Psoas muscle (tissue), 8 donors: ENCODE measurements at places on chromosomes 2 and 18. TPM values are rescaled to one million over a fixed set of nuclear protein-coding genes. Genes with fewer than 3 reads are reported as not detected.

OTOS gene
- not detected for total RNA-seq

DNA sequence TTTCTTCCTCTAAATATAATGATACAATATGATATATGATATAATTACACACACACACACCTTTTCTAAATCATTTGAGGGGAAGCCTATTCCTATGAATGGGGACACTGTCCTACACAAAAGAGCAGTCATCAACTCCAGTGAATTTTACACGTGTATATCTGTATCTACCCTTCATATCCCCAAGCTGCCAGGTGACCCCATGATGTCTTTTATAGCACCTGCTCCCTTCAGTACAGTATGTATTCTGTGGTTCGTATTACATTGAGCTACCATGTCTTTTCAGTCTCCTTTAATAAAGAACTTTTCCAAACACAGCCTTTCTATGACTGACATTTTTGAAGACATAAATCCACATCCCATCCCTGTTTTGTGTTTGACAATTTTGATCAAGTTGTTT lies 19.0 kb downstream of the TBC1D8 start:
- no peak overlapping the region for H3K4me3 ChIP-seq
- no peaks in the 10 kb centered on the region for H3K36me3 ChIP-seq
- H3K4me1 ChIP-seq, result peaks cover 37% of the 10 kb centered on the region
- H3K27me3 ChIP-seq, result no peaks in the 10 kb centered on the region
- peak overlapping the region; percentile 60 for H3K27ac ChIP-seq

- no peaks in the 10 kb centered on the region for H3K4me1 ChIP-seq
- no peaks in the 10 kb centered on the region for H3K27me3 ChIP-seq
- H3K36me3 ChIP-seq, result no peaks in the 10 kb centered on the region
- no peak overlapping the region for H3K27ac ChIP-seq
- no peak for DNase-seq
Observed at GRCh38 chr2:1521191-1521877, 108.1 kb downstream of the TPO start.

DNA sequence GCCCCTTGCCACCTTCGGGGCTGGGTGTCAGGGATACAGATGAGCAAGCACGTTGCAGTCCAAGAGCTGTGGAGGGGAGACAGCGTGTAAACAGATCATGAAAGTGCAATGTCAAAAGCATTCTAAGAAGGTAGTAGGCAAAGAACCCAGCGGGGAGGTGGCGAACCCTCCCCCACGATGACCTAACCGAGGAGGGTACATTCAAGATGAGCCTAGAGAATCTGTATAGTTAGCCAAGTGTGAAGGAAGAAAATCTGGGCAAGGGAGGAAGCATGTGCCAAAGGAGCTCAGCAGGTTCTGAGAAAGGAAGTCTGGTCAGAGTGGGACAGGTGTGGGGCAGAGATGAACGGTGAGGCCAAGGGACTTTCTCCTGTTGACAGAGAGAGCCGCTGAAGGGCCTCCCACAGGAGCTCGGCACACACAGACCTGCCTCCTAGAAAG lies 106.9 kb downstream of the SP3 start:
- H3K4me3 ChIP-seq, result no peak overlapping the region
- H3K36me3 ChIP-seq, result no peaks in the 10 kb centered on the region
- H3K27ac ChIP-seq, result no peak overlapping the region
- H3K27me3 ChIP-seq, result no peaks in the 10 kb centered on the region
- H3K4me1 ChIP-seq, result peaks cover 10% of the 10 kb centered on the region

DNA sequence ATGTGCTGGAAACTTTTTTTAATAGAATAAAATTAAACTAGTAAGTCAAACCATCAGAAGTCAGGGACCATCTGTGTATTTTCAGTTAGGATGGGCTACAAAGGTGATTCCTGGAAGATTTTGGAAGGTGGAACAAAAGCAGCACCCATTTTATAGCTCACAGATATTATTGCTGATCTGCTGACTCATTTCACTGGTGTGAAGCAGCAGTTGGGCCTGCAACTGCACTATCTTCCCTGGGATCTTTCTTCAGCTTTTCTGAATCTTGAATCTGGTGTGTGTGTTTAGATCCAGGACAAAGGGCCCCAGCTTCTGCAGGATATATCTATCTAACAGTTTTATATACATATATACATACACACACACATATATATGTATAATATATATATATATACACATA lies 35.6 kb upstream of the BCL11A start:
- no peaks in the 10 kb centered on the region for H3K36me3 ChIP-seq
- H3K27me3 ChIP-seq, result no peaks in the 10 kb centered on the region
- no peak overlapping the region for H3K27ac ChIP-seq
- no peak for DNase-seq
- H3K4me1 ChIP-seq, result no peaks in the 10 kb centered on the region

NOL4 gene
- not detected for total RNA-seq

DES gene
- 13,048 TPM for total RNA-seq

DNA sequence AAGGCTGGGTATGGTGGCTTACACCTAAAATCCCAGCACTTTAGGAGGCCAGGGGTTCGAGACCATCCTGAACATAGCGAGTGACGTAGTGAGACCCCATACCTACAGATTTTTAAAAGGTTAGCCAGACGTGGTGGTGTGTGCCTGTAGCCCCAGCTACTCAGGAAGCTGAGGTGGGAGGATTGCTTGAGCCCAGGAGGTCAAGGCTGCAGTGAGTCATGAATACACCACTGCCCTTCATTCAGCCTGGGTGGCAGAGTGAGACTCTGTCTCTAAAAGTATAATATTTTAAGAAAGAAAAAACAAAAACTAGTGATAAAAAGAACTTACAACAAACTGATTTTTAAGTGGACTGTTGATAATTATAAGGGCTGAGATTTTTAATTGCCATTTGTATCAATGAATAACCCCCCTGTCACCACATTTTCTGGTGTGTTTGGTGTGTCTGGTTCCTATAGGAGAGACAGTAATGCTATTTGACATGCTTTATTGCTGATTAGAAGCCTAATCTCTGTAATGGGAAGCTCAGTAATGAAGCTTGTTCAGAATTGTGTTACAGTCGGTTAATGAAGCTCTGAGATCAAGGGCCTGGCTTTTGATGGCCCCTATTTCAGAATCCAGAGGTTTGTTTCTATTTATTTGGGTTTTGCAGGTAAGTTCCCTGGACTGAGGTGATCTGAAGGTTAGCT lies 147.0 kb downstream of the NEDD4L start:
- H3K4me1 ChIP-seq, result peaks cover 14% of the 10 kb centered on the region
- no peak overlapping the region for H3K4me3 ChIP-seq
- H3K36me3 ChIP-seq, result no peaks in the 10 kb centered on the region
- H3K27me3 ChIP-seq, result no peaks in the 10 kb centered on the region
- H3K27ac ChIP-seq, result no peak overlapping the region

GRCh38 chr18:75253784-75254183 lies 43.2 kb downstream of the TSHZ1 start:
- no peak for DNase-seq
- peaks cover 36% of the 10 kb centered on the region for H3K4me1 ChIP-seq

- no peaks in the 10 kb centered on the region for H3K4me1 ChIP-seq
- H3K27me3 ChIP-seq, result no peaks in the 10 kb centered on the region
- no peaks in the 10 kb centered on the region for H3K36me3 ChIP-seq
- no peak for DNase-seq
- no peak overlapping the region for H3K27ac ChIP-seq
- no peak overlapping the region for H3K4me3 ChIP-seq
Observed at GRCh38 chr2:225971433-225971832, 571.9 kb downstream of the NYAP2 start.

DNA sequence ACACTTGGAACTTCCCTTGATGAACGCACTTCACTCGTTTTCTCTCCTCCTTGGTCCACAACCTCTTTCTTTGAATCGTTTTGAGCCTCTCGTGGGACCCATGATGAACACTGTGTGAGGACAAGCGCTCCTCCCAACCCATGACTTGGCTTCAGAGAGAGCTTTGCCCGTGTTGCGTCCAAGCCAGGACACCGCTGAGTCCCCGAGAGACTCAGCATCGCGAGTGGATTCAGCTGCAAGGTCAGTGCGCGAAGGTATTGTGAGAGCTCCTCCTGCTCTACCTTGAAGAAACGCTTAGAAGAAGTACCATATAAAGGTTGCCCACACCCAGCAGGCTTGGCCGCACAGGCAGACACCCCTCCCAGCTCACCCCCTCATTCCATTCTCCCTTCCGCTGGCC lies 58.7 kb downstream of the ZNF516 start:
- H3K36me3 ChIP-seq, result no peaks in the 10 kb centered on the region
- no peak overlapping the region for H3K27ac ChIP-seq
- no peaks in the 10 kb centered on the region for H3K27me3 ChIP-seq
- no peaks in the 10 kb centered on the region for H3K4me1 ChIP-seq
- no peak overlapping the region for H3K4me3 ChIP-seq

DNA sequence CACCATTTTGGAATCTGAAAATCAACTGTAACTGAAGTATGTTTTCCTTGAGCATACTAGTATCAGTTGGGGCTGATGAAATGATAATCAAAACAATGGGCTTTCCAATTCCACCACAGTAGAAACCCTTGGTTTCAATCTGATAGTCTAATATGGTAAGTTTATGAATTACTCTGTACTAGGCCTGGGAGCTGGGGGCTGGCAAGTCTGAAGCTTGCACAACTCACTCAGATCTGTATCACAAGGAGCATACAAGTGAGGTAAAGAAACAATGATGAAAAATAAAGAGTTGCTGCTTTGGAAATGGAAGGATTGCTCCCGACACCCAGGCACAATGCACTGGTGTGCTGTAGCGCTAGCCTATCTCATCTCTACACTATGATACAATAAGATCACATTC lies 19.4 kb downstream of the ZEB2 start:
- no peaks in the 10 kb centered on the region for H3K27me3 ChIP-seq
- peaks cover 38% of the 10 kb centered on the region for H3K4me1 ChIP-seq
- H3K27ac ChIP-seq, result no peak overlapping the region
- no peaks in the 10 kb centered on the region for H3K36me3 ChIP-seq
- no peak overlapping the region for H3K4me3 ChIP-seq
- no peak for DNase-seq

GRCh38 chr2:65595630-65596029 lies 163.2 kb upstream of the SPRED2 start:
- H3K27ac ChIP-seq, result no peak overlapping the region
- H3K27me3 ChIP-seq, result no peaks in the 10 kb centered on the region
- no peak for DNase-seq
- no peak overlapping the region for H3K4me3 ChIP-seq
- H3K4me1 ChIP-seq, result no peaks in the 10 kb centered on the region
